ENCODE measurements at places on chromosomes 7 and 10.
A peak's percentile ranks its signal among the peaks of the same experiment; 100 is the strongest.

GRCh38 chr7:100859856-100860255 lies 7.3 kb upstream of the TRIP6 start:
- no peak for DNase-seq

- DNase-seq, result no peak
These were observed 170.2 kb upstream of the KLF14 start for GRCh38 chr7:130904031-130904757.

DNA sequence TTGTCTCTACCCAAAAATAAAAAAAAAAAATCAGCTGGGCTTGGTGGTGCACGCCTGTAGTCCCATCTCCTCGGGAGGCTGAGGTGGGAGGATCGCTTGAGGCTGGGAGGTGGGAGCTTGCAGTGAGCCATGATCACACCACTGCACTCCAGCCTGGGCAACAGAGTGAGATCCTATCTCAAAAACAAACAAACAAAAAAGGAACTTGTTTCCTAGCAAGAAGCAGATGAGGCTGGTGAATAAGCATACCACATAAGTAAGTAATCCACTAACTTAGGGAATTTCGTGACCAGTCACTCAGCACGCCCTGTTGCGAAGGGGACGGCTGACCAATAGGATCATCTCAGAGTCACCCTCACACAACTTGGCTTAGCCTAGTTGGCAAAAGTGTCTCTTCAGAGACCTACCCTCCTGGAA lies 64.6 kb downstream of the CUX1 start:
- DNase-seq, result peak; percentile 94

GRCh38 chr10:121352231-121352855 lies 245.9 kb downstream of the FGFR2 start:
- no peak for DNase-seq

DNA sequence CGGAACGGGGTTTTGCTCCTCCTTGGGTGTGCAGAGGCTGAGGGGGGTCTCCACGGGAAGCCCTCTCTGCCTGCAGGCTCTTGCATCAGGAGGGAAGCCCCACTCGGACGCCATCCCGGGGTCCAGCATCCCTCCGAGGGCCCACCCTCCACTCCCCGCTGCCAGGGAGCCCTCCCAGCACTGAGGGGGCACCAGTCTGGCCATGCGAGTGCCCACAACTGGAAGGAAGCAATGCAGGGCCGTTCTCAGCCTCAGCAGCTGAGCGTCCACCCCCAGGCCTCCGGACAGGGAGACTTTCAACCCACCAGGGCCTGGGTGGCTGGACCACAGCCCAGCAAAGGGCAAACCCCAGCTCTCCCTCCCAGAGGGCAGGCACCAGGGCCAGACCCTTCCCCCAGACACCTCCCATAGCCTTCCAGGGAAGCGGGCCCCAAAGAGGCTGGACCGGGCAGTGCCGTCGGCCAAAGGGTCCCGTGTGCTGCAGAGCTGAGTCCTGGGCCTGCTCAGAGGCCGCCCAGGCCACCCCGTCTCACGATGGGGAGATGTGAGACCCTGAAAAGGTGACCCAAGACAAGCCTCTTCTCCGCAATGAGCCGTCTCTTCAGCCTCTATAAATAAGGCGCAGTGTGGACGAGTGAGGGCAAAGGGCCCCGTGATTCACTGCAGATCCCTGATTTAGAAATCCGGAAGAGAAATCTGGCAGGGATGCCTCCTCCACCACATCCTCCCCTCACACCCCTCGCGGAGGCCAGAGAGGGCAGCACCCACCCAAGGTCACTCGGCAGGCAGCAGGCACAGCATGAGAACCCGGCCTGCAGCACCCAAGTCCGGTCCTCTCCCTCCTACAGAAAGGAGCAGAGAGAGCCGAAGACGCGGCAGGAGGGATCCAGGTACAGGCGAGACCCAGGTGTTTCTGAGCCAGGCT lies 81.9 kb upstream of the DNAAF5 start:
- DNase-seq, result no peak

DNA sequence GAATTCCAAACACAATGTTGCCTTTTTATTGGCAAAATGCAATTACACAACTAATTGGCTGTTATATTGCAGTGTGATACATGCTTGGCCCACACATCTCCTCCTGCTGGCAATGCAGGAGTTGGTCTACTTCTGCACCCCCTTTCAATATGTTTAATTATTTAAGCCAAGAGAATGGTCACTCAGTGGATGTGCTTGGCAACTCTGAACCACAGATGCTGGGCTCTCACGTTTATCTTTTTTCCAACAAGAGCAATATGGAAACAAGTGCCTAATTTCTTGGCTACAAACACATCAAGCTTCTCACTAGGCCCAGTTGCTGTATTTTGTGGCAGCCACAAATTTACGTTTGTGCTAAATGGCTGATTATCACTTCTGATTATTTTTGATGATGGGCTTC lies 1149.2 kb upstream of the CELF2 start:
- no peak for DNase-seq

DNA sequence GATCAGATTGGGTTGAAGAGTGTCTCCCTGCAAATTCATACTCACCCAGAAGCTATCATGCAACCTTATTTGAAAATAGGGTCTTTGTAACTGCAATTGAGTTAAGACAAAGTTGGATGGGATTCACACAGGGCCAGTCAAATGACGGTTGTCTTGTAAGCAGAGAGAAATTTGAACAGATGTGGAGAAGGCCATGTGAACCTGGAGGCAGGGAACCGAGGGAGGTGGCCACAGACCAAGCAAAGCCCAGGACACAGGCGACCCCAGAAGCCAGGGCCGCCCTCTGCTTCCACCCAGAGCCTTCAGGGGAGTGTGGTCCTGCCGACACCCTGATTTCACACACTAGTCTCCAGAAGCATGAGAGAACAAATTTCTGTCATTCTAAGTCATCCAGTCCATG lies 140.8 kb downstream of the SFMBT2 start:
- DNase-seq, result no peak

- no peak for DNase-seq
These were observed 19.7 kb downstream of the MBL2 start for GRCh38 chr10:52752801-52753445.

GRCh38 chr10:133394801-133395221 lies 854 bp downstream of the MTG1 start:
- DNase-seq, result no peak

DNA sequence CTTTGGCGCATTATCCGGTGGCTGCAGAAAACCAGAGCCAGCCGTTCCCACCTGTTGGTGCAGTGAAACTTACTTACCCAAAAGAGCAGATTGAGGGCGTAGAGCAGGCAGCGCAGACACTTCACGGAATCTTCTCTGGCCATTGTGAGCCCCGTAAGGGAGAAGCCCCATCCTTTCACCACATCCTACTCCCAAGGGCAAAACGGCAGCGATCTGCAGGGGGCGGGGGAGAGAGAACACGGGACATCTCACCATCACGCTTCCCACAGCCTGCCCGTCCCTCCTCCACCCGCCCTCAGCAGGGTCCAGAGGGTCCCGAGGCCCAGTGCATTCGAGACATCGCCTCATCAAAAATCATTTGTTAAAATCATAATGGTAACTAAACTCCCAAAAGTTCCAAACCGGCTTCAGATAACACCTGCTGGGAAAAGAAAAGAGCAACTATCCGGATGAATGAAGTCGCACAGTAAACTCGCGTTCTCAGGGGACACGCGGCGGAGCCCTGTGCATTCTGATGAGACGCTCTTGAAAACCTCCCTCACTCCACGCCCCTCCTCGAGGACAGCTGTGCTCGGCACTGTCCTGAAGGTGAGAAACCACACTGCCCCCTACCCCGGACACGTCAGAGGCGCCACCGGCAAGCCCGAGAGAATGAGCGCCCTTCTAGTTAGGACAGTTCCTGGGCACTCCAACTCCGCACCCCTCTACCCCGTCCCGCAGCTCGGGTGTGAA lies 1.2 kb downstream of the TSPAN12 start:
- DNase-seq, result no peak

GRCh38 chr7:47596502-47597202 lies 14.7 kb upstream of the TNS3 start:
- no peak for DNase-seq

- DNase-seq, result no peak
These were observed 516.5 kb upstream of the KLF6 start for GRCh38 chr10:4301291-4302045.

- DNase-seq, result no peak
These were observed 553 bp downstream of the TSPAN15 start for GRCh38 chr10:69451784-69452251.

DNA sequence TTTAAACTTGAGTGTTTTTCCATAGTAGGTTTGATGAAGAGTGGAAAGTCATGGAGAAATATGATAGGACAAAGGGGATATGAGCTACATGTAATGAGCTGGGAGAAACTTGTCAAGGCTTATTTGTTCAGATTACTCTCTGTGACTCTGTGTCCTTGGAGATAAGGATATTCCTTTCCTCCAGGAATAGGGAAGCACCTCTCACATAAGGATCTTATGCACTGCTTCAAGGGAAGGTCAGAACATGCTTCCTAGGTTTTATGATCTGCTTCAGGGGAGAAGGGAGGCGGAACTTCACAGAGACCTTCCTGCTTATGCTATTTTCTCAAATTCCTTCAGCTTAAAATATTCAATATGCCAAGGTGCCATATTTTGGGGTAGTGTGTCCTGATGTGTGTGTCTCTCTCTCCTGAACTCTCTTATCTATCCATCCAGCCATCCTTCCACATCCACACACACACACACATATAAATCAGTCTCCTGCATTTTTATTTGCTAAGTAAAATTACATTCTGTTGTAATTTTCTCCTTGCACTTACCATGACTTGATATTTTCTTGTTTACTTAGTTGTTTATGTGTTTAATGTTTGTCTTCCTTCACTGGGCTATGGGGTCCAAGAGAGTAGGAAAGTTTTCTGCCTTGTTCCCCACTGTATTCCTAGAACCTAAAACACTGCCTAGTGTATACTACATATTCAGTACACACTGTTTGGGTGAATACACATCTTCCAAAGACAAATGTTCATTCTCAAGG lies 26.4 kb downstream of the ARL4A start:
- no peak for DNase-seq

GRCh38 chr7:137674551-137675409 lies 172.0 kb downstream of the DGKI start:
- no peak for DNase-seq

- no peak for DNase-seq
These were observed 235.1 kb downstream of the SORCS1 start for GRCh38 chr10:106929291-106929895.

GRCh38 chr7:116545411-116545993 lies 20.7 kb downstream of the CAV1 start:
- no peak for DNase-seq

DNA sequence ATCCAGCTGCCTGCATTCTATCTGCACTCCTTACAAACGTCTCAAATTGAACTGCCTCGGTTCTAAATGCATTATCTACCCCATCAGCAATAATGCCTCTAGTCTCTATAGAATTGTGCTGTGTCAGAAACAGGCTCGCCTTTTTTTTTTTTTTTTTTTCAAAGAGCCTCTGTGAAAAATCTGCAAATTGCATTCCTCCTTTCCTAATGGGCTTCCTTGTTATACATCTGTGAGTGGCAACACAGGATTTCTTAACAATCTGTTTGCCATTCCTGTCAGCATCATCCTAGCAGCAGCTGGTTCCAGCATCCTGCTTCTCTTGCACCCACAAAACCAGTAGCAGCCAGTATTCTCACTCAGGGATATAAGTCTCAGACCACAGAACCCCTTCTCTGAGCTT lies 413.5 kb upstream of the SEMA3D start:
- no peak for DNase-seq

DNA sequence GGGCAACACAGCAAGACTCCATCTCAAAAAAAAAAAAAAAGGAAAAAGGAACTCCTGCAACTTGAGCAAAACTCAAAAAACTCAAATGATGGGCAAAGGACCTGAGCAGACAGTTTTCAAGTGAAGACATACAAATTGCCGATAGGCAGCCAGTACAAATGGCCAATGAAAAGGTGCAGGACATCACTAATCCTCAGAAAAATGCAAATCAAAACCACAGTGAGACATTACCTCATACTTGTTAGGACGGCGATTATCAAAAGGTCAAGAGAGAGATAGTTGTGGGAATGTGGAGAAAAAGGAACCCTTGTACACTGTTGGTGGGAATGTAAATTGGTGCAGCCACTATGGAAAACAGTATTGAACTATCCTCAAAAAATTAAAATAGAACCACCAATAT lies 16.8 kb downstream of the SVOPL start:
- DNase-seq, result peak; percentile 35

- DNase-seq, result peak; percentile 75
These were observed 184.2 kb downstream of the KMT2E start for GRCh38 chr7:105198223-105198622.

GRCh38 chr7:155795401-155795800 lies 16.9 kb downstream of the SHH start:
- no peak for DNase-seq

DNA sequence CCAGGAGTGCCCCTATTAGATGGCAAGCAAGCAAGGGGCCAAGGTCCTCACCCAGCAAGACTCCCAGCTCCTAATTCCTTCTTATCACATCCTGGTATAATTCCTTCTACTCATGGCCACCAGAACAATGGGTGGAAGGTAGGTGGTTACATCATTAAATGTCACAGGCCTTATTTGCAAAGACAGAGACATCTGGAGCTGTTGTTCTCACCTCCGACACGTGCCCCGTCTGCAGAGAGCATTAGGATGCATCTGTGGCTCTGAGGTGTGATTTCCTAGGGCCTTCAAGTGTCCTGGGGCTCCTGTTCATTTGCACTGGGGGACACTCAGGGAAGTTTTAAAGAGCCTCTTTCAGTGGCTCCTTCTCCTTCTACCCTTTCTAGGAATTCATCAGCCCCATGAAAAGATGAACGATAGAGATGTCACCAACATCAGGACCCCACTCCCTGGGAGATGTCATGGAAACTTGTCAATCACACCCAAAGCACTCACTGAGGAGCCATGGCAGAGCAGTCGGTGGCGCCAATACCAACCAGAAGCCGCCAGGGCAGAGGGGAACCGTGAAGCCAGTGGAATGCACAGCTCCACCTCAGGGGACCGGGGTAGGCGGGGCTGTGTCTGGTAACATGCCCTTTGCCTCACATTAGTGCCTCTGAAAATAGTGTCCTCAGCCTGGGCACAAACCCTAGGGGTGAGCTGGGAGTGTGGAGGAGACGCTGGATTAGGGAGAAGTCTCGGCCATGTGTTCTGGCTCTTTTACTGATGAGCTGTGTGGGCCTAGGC lies 2.9 kb upstream of the ATP6V0E2 start:
- DNase-seq, result no peak

GRCh38 chr7:36923185-36923584 lies 198.9 kb upstream of the AOAH start:
- DNase-seq, result no peak

DNA sequence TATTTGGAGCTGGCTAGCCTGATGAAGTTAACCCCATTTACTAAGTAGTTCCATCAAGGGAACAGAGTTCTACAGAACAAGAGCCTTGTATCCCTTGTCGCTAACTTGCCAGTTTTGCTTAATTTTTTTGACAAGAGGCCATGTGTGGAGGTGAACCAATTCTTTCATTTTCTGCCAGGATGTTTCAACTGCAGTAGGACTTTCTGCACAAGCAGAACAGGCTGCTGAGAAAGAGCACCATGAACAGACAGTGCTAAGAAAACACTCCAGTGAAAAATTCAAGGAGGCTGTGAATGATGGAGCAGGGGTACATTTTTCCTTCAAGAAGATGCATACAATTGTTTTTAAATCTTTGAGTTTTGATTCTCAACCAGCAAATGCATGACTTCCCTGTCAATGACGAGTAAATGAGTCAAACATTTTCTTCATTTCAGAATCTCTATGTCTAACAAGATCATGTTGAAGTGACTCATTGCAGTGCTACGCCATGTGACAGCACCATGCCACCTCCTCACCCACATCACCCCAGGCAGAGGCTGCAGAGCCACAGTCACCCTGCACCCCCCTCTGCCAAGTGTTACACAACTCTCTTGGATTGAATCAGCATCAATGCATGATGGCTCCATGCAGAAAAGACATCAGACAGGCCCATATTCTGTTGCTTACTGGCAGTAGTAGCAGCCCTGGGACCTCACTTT lies 193.1 kb downstream of the COBL start:
- peak; percentile 70 for DNase-seq
